Activated naive CD8-positive, alpha-beta T cell treated with anti-CD3 and anti-CD28 coated beads, Interleukin-2, amount 50 U/mL, for 24 hours (primary cell): ENCODE measurements at places on chromosomes 3 and 15.
A peak's percentile ranks its signal among the peaks of the same experiment; 100 is the strongest.

DNA sequence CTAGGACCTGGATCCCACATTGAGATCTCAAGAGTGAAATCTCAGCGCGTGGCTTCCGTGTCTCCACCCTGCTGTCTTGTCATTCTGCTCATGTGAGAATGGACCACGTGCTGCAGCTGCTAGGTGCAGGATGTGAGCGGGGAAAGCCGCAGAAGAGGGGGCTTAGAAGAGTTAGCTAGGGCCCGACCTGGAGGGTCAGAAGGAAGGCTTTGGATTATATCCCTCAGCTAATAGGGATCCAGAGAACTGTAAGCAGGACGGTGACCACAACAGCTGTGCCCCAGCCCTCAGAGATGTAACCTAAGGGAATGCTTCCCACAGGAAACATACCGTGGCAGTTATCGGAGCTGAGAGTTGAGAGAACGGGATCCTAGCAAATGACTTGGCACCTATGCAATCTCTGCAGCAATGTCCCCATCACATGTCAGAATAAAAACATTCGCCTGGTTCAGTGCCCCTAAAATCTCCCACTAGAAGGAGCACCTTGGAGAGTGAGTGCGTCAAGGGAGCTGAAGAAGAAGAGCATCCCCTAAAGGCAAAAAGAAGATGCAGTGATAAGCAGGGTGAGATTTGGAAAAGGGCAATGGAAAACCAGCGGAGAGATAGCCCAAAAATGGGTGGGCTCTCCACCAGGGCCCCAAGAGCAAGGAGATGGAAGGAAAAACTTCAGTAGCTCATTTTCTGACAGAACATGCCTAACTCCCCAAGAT is 76.9 kb upstream of the ST8SIA2 start:
- DNase-seq = no peak

DNA sequence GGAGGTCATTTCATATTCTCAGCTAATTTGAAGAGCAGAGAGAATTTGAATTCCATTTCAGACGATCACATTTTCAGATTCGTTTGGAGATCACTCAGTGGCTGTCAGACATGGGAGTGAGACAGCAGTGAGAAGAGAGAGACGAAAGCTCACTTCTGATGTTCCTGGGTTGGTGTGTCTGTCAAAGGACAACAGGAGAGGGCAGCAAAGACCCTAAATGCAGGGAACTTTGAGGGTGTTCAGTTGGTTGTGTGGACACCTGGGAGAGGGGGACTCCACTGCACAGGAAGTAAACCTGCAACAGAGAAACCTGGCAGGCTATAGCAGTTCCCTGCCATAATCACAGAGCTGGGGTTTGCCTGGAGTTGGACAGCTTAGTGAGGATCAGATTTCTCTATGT is 675.1 kb downstream of the SQOR start:
- no peak for DNase-seq

- no peak for DNase-seq
Measured at GRCh38 chr3:183392186-183393034, 36.0 kb downstream of the MCF2L2 start.

DNA sequence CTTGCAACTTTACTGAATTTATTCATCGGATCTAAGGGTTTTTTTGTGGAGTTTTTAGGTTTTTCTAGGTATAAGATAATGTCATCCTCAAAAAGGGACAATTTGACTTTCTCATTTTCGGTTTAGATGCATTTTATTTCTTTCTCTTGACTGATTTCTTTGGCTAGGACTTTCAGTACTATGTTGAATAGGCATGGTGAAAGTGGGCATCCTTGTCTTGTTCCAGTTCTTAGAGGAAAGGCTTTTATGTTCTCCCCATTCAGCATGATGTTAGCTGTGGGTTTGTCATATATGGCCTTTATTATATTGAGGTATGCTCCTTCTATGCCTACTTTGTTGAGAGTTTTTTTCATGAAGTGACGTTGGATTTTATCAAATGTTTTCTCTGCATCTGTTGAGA is 106.7 kb downstream of the FAM43A start:
- no peak for DNase-seq

DNA sequence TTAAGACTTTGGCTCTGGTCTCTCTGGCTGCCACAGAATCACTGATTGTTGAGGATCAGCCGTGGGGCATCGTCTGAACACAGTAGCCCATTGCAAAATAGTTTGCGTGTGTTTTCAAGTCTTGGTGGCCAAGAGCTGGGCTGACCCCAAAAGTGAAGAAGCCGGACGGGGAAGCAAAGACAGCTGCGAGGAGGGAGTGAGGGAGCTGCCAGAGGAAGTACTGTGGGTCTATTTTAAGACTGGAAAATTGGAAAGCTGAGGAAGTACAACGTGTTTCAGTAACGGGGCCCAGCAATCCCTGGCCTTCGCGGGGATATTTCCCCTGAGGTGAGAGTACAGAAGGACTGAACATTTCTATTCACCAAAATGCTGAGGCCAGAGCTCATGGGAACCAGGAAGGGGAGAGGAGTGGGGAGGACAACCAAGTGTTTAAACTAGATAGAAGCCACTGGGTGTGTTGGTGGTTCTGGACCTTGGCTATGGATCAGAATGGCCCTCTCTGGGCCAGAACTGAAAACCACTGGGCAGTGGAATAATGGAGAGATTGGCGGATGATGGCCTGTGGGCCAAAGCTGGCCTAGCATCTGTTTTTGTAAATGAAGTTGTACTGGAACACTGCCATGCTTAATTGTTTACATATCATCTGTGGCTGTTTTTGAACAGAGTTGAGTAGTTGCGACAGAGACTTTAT is 34.1 kb upstream of the LIMD1 start:
- DNase-seq = no peak

GRCh38 chr3:158470944-158471638 is 99.9 kb upstream of the MLF1 start:
- DNase-seq = no peak

DNA sequence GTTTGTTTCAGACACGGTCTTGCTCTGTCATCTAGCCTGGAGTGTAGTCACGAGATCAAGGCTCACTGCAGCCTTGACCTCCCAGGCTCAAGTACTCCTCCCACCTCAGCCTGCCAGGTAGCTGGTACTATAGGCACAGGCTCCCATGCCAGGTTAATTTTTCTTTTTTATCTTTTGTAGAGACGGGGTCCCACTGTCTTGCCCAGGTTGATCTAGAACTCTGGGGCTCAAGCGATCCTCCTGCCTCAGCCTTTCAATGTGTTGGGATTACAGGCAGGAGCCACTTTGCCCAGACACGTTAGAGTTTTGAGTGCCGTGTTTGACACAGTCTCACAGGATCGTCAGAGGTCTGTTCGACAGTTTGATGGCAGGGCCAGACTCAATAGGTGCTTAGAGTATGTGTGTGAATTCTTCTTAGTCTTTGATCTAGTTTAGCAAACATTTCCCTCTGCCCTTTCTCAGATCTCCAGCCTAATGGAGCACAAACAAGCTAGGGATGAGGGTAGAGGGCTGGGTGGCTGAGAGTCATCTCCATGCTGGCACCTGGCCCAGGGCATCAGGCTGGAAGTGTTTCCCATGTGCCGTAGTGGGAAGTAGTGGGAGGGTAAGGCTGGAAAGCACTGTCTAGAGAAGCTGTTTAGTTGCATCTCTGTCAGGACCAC is 66.1 kb upstream of the DLG1 start:
- no peak for DNase-seq

- no peak for DNase-seq
Measured at GRCh38 chr15:58469432-58470353, 37.9 kb downstream of the LIPC start.

DNA sequence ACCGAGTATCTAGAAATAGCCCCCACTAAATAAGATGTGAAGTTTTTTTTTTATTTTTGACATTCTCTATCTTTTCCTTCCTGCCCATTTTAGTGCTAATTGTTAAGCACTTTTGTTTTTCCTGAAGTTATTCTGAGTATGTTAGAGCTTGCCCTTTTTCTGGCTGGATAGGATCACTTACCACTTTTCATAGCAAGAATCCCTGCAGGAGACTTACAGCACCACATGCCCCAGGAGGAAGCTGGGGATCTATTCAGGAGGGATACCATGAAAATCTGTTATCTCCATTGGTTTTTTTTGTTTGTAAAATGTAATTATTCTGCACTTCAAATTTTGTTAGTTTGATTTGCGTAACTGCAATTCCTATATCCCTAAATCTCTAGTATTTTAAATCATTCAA is 968.4 kb downstream of the ZPLD1 start:
- DNase-seq = no peak

DNA sequence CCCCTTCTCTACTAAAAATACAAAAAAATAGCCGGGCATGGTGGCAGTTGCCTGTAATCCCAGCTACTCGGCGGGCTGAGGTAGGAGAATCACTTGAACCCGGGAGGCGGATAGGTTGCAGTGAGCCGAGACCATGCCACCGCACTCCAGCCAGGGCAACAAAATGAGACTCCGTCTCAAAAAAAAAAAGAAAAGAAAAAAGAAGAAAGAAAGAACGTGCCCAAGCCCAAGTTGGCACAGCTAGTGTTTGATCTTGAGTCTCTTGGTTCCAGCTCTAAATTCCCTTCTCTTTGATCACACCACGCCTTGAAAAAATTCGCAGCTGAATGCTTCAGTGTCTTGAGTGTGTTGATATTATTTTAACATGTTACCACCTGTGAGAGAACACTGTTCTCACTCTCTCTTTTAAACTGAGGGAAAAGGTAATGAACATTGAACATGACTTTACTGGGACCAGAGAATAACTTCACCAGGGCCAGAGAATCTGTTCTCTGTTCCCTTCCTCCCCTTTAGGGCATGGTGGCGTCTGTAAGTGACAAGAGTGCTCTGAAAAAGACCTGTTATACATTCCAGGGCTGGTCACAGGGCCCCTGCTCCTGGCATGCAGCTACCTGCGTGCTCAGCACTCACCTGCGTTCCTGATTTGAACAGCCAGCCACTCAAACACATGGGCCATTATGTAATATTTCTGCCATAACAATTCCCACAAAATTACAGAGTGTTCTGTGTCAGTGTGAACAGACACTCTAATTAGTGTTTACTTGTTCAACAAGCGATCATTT is 19.0 kb downstream of the SLCO3A1 start:
- no peak for DNase-seq

GRCh38 chr15:89111961-89112340 is 23.7 kb downstream of the ABHD2 start:
- DNase-seq = no peak

DNA sequence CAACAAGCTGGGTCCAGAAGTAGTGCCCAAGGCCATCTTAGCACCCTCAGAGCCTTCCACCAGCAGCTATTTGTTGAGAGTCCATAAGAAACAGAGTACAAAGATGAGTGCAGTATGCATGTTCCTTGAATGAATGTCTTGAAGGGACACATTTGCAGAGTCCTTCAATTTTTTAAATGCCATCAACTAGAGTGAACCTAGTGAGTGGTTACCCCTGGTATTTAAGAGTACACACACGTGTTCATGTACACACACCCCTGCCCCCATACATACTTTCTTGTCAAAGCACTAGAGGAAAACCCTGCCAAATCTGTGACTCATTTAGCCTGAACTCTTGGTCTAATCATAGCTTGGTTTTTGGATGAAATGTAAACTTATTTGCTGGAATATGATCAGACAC is 84.5 kb upstream of the GALNT15 start:
- DNase-seq = no peak

- DNase-seq = no peak
Measured at GRCh38 chr3:880371-880770, 212.5 kb upstream of the CNTN6 start.

DNA sequence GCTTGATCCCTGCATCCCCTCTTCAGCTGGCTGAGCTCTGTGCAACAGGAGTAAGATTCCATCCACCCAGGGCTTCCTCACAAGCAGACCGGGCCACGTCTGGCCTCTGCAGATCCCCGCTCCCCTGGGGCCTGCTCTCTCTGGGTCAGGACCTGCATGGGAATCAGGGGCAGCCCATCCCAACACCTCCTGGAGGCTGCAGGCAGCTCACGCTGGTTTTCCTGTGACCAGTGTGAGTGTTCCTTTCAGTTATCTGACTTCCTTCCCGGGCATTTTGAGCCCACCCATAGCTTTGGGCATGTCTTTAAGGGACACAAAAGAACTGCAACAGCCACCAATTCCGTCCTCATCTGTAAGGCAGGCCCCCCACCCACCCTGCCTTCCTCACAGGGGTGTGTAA is 16.3 kb downstream of the NUP210 start:
- no peak for DNase-seq

DNA sequence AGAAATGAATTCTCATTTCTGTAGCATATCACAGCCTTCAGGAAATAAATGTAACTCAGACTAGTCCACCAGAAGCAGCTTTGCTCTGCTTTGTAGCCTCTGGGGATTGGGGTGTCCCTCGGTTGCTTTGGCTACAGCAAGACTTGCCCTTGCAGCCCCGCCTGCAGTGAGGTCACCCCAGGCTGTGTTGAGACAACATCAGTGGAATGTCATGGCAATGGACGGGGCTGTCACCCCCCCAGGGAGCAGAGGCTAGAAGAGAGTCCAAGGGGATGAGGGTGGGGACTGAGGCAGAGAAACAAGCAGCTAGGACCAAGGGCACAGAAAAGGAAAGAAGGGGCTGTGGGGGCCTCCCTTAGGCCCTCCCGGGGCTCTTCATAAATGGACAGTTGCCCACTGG is 854 bp downstream of the CLEC3B start:
- DNase-seq = no peak

GRCh38 chr3:69161587-69162307 is 39.4 kb upstream of the LMOD3 start:
- DNase-seq = peak; percentile 23

DNA sequence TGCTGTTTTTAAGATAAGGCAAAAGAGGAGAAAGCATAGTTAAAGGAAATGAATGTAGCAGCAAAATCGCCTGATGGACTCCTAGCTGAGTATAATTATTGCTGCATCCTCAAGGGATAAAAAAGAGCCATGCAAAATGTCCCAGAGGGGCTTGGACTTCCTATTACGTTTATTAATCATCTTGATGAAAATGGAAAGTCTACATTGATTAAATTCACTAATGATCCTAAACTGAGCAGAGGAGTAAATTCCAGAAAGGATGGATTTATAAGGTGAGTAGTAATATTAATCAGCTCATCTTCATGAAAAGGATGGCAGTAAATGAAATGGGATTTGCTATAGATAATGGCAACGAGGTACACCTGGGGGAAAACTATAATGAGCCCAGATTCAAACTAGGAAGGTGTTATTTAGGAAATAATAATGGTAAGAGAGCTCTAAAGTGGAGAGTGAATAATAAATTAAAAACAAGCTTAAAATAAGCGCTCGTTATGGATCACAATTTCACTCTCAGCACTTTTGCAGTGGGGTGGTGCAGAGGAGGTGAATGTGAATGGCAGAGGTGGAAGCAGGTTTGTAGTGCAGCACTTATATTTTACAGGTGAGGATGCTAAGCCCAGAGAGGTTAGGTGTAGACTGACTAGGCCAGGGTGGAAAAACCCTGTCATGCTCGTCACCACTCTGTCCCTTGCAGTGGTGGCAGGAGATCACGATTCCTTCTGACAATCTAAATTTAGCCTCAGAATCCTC is 22.3 kb downstream of the IL5RA start:
- no peak for DNase-seq
